Heart right ventricle (tissue), 16 donors: ENCODE measurements at places on chromosomes 3 and 15.

DNA sequence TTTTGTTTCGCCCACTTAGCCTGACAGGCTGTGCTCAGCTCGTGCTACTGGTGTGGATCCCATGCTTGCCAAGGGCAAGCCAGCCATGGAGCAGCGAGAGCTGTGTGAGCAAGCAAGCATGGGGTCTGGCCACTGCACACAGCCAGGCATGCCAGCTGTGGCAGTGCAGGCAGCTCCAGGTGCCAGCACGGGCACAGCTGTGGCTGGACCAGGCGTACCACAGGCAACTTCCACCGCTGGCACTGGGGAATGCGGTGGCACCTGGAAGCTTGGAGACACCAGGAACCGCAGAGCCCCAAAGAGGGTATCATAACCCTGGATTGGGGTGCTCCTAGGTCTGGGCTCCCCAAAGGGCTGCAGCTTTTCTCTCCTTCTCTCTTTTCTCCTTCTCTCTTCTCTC, 4.3 kb upstream of the LIMD1 start:
- no peak for DNase-seq

DNA sequence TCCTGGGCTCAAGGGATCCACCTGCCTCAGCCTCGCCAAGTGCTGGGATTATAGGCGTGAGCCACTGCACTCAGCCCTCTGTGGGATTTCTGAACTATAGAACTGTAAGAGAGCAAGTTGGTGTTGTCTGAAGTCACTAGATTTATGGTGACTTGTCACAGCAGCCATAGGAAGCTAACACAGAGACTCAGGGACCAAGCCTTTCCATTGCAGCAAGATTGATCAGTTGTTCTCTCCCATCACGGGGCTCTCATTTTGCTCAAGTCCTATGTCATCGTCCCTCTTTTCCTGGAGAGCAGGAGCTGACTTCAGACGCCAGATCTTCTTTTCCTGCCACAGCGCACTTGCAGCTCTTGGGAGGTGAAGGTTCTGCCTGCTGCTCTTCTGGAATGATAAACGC, 61.0 kb downstream of the APBA2 start:
- no peak for DNase-seq

GRCh38 chr3:67617518-67617917, 36.9 kb downstream of the SUCLG2 start:
- DNase-seq = no peak

DNA sequence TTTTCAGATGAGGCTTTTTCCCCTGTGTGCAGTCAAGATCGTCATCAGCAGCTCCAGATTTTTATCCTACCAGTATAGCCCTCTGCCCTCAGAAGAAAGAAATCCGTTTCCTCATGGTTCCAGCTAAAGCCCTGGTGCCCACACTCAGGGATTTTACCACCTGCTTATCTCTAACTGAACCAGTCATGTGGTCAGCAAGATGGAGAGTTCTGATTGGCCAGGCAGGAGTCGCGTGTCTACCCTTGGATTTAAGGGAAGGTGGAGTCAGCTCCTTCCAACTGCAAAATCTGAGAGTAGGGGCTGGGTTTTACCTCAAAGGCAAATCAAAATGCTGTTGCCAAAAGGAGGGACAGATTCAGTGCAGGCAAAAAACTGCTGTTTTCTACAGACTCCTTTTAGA, 135.3 kb downstream of the LRTM1 start:
- DNase-seq = no peak

GRCh38 chr3:127424766-127425504, 137.1 kb upstream of the PRR20G start:
- no peak for DNase-seq

- DNase-seq = no peak
These were observed 224.6 kb downstream of the NLGN1 start for GRCh38 chr3:173622166-173622565.

- DNase-seq = no peak
These were observed 164.0 kb upstream of the NR2F2 start for GRCh38 chr15:96166223-96167200.

- DNase-seq = no peak
These were observed 32.1 kb downstream of the FOXP1 start for GRCh38 chr3:71551311-71551919.

GRCh38 chr3:177523067-177523675, 325.9 kb upstream of the TBL1XR1 start:
- no peak for DNase-seq

DNA sequence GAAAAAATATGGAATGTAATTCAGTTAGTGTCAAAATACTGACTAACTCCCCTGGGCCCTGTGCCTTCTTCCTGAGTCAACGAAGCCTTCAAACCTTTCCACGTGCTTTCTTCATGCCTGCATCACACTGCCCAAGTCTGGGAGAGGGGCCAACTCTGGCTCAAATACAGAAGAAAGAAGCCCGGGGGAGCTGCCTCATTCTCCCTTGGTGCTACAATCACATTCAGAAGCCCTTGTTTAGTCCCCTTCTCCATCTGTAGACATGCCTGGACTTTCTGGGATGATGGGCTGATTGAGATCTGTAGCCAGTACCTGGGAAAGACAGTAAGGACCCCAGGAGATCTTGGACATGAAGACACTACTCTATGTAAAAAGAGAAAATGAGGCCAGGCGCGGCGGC, 77.8 kb upstream of the GSK3B start:
- no peak for DNase-seq

DNA sequence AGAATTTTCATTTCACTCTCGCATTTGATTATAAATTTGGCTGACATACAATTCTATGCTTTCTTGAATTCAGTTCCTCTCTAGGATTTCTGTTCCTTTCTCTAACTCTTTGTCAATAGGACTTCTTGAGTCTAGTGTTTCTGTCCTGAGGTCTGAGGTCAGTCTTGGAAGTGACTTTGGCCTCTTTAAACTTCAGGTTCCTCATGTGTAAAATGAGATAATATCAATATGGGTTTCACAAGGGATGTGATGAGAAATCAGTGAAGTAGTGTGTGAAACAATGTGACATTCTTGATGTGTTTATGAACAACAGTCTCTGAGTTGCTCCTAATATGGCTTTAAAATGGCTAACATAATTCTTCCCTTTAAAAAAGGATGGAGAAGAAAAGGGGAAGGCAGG, 92.2 kb downstream of the SV2B start:
- no peak for DNase-seq

DNA sequence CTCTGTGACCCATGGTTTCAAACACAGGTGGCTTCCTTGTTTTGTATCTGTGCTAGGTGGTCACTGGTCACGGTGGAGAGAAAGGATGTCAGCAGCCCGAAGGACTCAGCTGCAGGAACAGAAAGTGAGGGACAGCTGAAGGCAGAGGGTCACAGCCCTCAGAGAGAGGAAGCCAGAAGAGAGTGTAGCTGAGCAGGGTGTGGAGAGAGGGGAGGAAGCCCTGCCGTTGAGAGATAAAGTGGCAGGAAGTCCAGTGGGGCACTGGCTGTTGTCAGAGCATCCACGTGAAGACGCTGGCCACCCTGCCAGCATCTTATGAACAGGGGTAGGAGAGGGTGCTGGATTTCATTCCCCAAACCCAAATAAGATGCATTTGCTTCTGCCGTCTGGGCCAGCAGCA, 36.9 kb downstream of the LIMD1 start:
- no peak for DNase-seq

- DNase-seq = no peak
These were observed 30.2 kb downstream of the CPNE4 start for GRCh38 chr3:132004571-132004970.

DNA sequence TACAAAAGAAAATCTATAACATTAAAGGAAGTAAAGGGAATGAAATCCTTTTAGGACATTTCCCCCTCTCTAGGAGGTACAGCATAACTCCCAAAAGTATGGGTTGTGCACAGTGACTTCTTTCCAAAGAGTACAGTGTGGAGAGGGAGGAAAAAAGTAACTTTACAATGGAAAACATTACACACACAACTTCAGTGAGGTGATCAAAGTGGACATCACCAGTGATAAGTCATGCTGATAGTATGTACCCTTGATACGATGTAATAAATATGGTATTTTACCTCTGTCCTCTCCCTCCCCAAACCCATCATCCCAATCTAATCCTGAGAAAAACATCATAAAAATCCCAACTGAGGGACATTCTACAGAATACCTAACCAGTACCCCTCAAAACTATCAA, 10.8 kb downstream of the PLD1 start:
- DNase-seq = no peak
